Ovary (tissue), 10 donors: ENCODE measurements at places on chromosomes 5 and 9.

DNA sequence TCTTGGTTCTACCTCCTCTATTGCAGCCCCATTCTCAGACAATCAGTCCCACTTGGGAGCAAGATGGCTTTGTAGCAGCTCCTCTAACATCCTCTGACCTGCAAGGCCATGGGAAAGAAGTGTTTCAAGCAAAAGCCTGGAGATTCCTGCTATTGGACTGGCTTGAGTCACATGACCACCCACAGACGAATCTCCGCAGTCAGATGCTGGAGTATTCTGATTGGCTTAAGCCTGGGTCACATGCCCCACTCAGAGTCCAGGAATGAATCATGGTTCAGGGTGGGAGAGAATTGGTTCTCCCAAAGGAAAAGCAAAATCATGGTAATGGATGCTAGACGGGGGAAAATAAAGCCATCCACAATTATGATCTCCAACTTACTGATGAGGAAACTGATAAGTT, 22.6 kb upstream of the LMX1B start:
- DNase-seq = no peak

DNA sequence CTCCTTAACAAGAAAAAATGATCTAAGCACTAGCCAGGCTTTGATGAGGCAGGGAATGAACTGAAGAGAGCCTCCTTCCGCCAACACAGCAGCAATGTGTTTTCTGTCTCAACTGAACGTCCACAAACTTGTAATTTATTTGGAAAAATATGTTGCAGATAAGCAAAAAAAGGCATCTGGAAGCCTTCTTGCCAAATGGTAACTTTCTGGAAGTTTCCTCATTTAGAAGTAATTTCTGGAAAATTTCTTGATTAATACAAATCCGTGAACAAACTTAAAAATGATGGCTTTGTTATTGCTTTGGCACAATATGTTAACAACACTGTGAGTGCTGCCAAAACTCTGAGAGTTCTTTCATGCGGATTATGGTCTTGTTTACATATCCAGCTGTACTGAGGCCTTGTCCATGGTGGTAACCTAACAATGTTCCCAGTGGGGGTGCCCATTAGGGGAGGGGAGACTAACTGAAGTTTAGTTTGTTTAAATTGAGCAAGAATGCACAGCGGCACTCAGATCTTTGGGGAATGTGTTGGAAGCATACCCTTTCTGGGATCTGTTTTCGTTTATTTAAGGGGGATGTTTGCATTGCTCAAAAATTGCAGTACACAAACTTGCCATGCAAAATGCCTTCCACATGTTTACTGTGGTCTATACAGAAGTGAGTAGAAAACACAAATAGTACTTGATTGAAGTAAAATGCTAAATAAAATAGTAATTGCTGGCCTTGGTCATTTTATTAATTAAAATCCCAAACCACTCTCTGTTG, 334.7 kb downstream of the NR2F1-AS1 start:
- peak; percentile 48 for DNase-seq

- DNase-seq = no peak
Observed at GRCh38 chr5:179244044-179244443, 101.2 kb downstream of the ADAMTS2 start.

DNA sequence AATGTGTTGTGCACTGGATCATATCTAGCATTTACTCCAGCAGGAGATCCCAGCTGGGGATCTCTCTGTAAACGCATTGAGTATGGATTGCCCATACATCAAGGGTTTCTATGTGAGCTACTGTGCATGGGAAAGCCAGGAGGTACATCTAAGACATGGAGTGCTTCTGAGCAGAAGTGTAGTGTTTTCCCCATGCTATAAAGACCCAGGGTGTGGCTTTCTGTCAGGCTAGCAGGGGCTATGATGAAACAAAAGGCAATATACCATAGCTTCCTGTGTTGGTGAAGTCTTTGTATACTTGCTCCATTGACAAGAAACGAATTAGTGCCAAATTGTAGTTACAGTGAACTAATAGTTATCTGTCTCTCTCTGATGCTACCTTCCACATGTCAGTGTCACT, 329.3 kb upstream of the TLE4 start:
- DNase-seq = no peak
